Mesendoderm (in vitro differentiated cells): ENCODE measurements at places on chromosomes 4 and X.

DNA sequence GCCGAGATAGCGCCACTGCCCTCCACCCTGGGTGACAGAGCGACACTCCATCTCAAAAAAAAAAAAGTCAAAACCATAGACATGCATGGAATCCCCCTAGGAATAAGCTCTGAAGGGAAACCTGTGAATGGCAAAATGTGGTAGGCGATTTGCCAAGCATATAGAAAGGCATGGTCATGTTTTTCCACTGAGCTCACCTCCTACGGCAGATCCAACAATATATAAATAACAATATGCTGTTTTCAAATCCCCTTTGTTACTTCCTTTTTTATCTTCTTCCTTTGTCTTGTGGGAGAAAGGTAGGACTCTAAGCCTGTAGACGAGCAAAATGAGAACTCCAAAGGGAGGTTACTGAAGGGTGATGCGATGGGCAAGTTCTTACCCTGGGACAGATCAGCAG lies 219.0 kb downstream of the PALLD start:
- DNase-seq: no peak

- peak; percentile 79 for DNase-seq
Measured at GRCh38 chr4:23614284-23614892, 275.5 kb downstream of the PPARGC1A start.

DNA sequence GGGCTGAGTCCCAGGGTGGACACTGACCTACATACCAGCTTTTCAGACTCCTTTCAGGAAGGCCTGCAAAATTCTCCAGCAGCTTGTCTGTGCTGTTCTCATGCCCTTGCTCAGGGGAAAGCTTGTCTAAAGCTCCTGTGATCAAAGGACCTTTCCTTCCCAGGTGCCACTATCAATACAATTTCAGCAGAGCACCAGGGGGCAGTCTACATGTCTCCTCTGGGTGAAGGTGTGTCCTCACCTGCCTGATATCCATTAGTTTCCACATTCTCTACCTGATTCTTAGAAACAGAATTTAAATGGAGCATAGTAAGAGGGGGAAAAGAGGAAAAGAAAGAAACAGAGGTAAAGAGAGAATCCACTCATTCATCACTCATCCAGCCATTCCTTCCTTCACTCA lies 114.2 kb downstream of the PPARGC1A start:
- DNase-seq: peak; percentile 35

DNA sequence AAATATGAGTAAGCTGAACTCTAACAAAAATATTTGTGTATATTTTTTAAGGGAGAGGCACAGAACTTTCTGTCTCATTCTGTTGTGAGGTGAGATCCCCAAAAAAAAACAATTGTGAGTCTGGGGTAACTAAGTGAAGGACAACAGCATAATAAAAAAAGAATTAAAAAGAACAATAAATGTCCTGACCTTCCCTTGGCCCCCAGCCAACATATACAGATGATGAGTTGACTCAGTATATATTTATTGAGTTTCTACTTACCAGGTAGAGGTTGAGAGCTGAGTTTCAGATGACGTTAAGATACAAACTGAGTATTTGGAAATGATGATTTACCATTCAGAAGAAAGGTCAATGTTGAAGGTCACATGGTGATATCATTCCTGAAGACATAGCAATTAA lies 239.5 kb downstream of the KCNIP4 start:
- no peak for DNase-seq

GRCh38 chr4:138070816-138071215 lies 171.3 kb downstream of the SLC7A11 start:
- no peak for DNase-seq

DNA sequence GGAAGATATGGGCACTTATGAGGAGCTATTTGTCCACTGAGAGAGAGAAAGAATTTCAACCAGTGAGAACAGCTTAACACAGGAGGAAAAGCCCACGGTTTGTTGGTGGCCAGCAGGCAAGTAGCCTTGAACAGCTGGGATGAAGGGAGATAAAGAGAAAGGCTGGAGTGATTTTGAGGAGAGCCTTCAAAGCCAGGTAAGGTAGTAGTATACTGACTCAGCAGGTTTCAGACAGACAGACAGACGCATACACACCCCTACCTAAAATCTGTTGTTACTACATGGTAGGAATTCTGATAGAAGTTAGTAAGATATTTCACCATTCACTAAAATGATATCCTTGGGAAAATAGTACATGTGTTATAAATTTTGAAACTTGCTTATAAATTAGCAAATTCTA lies 60.5 kb downstream of the SEC24D start:
- peak; percentile 18 for DNase-seq

GRCh38 chrX:131543774-131544173 lies at the start of gene OR13H1:
Gene OR13H1, plus strand, starts transcription at chrX:131544074. Its CDS starts 0 bp downstream, at chrX:131544074.
- no peak for DNase-seq

GRCh38 chr4:33924239-33924638 lies 2320.1 kb downstream of the ARAP2 start:
- peak; percentile 87 for DNase-seq

GRCh38 chr4:127250577-127250976 lies 382.2 kb upstream of the INTU start:
- no peak for DNase-seq

GRCh38 chr4:123403080-123403604 lies 6.5 kb downstream of the SPRY1 start:
- DNase-seq: no peak

- no peak for DNase-seq
Measured at GRCh38 chr4:1794809-1795298, 1.8 kb downstream of the FGFR3 start.

DNA sequence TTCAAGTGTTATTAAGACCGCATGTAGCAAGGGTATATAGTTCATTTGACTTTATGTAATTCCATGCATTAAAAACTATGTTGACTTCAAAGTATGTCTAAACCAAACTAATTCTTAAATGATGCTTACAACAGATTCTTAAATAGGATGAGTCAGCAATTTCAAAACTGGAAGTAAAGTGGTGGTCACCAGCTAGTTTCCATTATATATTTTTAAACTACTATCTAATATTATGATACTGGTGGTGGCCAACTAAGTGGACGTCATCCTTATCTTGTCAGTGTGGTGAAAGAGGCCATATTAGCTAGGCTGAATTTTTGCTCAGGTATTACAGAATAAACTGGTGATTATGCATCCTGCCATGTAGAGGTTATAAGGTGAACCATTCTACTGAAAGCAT lies 1.2 kb downstream of the IL15 start:
- DNase-seq: no peak

DNA sequence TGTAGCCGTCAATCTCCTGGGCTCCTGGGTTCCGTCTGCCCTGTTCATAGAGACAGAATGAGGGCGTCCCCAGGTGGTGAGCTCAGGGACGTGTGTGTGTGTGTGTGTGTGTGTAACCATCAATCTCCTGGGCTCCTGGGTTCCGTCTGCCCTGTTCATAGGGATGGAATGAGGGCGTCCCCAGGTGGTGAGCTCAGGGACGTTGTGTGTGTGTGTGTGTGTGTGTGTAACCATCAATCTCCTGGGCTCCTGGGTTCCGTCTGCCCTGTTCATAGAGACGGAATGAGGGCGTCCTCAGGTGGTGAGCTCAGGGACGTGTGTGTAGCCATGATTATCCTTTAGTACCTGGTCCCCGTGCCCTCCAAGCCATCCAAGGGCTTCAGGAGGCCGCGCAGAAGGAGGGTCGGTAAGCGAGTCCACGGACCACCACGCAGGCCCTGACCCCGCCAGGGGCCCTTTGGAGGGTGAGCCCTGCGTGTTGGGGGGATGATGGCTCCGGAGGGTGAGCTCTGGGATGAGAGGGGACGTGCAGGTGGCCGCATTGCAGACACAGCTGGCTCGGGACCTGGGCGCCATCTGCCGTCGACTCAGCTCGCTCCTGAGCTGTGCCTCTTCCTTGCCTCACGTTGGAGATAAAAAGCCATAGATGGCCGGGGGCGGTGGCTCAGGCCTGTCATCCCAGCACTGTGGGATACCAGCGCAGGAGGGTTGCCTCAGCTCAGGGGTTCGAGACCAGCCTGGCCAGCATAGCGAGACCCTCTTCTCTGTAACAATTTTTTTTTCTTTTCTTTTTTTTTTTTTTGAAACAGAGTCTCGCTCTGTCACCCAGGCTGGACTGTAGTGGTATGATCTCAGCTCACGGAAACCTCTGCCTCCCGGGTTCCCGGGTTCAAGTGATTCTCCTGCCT lies 5.4 kb upstream of the GTPBP6 start:
- DNase-seq: peak; percentile 83

DNA sequence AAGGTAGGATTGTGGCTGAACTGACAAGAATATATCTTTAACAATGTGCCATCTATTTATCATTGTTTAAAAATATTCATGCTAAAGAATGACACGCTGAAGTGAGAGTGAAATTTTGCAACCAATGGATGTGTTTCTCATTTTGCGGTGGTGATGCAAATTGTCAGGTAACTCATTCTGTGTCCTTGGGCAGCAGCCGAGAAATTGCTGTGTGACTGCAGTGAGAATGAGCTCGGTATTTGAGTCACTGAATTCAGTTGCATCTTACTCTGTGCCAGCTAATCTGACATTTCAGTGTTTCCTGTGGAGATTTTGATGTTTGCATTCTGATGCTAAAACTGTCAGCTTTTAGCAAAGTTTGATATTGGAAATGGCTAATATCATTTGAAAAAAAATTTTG lies 28.1 kb downstream of the MCUB start:
- no peak for DNase-seq

GRCh38 chr4:88697141-88697540 lies 488 bp downstream of the NAP1L5 start:
- DNase-seq: no peak

DNA sequence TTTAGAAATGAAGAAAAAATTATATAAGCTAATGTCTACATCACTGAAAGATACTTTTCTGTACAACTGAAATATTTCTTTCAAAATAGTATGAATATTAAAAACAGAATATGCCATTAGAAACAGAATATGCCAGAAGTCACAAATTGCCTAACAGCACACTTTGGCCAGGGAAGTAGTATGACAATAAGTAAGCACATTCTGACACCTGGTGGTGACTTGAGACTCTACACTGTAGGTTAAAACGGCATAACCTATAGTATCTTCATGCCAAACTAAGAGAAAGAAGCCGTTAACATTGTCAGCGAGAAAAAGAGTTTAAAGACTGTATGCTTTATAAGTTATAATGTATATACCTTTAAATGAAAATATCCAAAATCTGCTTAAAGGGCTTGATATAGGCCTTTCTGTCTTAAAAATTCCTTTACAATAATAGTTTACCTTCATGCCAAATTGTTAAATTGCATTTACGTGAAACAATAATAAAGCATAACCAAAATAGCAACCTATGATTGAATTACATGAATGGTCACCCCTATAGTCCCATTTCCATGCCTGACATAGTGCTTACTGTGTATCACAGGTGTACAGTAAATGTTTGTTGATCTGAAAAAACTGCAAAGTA lies 32.8 kb downstream of the FAM13A start:
- DNase-seq: peak; percentile 79

DNA sequence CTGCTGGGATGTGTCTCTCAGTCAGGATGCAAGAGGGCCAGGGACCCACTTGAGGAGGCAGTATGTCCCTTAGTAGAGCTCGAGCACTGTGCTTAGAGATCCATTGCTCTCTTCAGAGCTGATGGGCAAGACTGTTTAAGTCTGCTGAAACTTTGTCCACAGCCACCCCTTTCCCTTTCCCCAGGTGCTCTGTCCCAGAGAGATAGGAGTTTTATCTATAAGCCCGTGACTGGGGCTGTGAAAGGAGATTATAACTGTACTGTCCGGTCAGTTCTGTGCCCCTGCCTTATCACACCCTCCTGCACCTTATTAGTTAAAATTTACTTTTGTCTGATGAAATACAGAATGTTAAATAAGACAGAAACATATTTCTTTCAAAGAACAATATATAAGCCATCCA lies 378.4 kb downstream of the PABPC4L start:
- DNase-seq: no peak

GRCh38 chr4:159420162-159421057 lies 317.5 kb downstream of the RAPGEF2 start:
- peak; percentile 22 for DNase-seq

GRCh38 chr4:173821876-173822275 lies 291.8 kb upstream of the HAND2 start:
- DNase-seq: no peak

GRCh38 chr4:172011196-172011595 lies 198.0 kb downstream of the GALNTL6 start:
- DNase-seq: no peak

- no peak for DNase-seq
Measured at GRCh38 chrX:71128166-71128833, 9.9 kb downstream of the MED12 start.

DNA sequence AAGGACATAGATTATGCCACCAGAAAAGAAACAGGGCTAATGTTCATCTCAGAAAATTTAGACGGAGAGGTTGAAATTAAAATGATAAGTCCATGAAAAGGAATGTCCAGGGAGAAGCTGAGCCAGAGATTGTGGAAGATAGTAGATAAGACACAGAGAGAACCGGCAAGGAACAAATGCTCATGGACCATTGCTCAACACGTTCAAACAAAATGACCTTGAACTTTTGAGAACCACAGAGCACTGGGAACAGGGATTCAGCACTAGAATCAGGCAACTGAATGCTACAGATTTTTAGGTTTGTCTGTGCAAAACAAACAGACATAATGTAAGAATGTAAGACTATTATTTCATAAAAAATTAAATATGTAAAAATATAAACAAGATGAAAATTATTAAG lies 206.3 kb downstream of the PDGFC start:
- DNase-seq: no peak

DNA sequence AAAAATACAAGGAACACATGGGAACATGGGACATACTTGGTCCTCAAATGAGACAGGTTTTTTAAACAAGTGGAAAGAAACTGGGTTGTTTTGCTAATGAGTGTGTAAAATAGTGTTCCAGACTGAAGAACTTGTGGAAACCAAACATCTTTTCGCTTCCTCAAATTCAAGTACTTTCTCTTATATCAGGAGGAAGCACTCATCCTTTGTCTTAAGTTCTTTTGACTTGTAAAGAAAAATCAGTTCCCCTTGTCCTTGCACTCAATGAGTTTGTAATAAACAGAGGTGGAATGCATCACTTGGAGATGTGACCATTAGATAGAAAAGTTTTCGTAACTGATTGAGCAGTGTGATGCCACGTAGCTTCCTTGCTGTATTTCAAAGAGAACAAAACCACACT lies 101.1 kb downstream of the PHOX2B start:
- DNase-seq: no peak

GRCh38 chr4:10478621-10479020 lies 21.4 kb upstream of the ZNF518B start:
- DNase-seq: no peak

DNA sequence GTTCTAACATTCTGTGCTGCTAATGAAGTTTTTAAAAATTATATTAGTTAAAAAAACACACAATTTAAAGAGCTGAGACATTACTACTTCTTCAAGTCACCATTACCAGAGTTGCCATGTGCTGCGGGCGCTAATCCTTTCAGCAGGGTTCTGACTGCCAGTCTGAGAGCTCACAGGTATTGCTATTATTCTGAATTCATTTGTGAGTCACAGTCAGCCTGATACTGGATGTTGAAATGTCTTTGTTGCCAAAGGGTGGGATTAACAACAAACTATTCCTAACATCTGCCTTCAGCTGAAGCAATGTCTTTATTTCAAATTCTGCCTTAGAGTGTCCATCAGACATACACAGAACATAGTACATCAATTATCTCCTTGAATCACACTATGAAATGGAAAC lies 197.1 kb upstream of the FGF13 start:
- no peak for DNase-seq
